ENCODE measurements at places on chromosomes 6 and 20.

DNA sequence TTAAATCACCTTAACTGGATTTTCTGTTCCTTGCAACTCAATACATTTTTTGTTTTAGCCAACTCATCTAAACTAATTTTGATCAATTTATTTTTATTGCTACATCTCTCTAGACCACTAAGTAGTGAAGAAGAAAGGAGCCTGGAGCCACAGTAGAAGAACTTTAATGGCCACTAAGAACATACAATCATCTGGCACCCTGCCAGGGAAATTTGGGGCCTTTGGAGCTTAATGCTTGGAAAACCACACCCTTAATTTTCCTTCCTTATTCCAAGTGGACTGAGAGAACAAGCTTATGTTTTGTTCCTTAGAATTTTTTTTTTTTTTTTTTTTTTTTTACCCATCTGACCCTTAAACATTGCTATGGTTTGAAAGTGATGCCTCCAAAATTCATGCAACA, 12.0 kb upstream of the GMDS start:
- no peak for DNase-seq

DNA sequence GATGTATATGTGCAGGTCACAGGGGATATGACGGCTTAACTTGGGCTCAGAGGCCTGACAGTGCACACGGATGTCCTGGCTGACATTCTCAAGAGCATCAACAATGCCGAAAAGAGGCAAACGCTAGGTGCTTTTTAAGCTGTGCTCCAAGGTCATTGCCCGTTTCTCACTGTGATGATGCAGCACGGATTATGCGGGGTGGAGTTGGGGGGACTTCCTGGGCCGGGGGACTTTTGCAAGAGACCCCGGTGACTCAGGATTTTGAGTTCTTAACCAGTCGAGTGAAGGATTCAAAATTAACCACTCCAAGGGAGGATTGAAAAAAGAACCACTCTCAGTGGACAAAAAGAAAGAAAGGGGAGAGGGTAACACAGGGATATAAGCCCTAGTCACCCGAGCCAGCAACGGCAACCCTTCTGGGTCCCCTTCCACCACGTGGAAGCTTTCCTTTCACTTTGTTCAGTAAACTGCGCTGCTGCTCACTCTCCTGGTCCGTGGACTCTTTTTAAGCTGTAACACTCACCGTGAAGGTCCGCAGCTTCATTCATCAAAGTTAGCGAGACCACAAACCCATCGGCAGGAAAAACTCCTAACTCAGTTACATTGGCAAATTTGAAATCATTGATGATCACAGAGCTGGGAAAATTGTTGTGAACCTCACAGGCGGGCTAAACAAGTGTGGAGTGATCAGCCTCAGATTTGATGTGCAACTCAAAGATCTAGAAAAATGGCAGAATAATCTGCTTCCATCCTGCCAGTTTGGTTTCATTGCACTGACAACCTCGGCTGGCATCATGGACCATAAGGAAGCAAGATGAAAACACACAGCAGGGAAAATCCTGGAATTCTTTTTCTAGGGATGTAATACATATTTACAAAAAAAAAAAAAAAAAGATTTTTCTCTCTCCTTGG, 199.3 kb downstream of the ARID1B start:
- no peak for DNase-seq

DNA sequence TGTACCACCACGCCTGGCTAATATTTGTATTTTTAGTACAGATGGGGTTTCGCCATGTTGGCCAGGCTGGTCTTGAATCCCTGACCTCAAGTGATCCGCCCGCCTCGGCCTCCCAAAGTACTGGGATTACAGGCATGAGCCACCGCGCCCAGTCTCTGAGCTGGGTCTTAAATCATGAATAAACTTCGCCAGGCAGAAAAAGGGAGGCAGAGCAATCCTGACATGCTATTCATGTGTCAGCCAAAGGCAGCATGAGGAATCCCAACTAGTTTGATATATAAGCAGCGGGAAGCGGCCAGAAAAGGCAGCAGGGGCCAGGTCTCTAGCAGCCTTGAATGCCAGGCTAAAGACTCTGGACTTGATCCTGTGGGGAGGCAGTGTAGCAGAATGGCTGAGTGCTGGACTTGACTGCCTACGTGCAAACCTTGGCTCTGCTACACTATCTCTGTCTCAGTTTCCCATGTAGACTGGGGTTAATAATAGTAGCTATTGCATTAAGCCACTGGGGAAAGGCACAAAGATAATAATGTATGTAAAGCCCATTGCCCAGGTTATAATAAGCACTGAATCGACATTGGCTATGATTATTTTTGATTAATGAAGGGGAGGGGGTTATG, 1.8 kb downstream of the PROCR start:
- DNase-seq: no peak

- DNase-seq: no peak
These were observed 20.8 kb upstream of the SNRPB2 start for GRCh38 chr20:16709017-16709416.

DNA sequence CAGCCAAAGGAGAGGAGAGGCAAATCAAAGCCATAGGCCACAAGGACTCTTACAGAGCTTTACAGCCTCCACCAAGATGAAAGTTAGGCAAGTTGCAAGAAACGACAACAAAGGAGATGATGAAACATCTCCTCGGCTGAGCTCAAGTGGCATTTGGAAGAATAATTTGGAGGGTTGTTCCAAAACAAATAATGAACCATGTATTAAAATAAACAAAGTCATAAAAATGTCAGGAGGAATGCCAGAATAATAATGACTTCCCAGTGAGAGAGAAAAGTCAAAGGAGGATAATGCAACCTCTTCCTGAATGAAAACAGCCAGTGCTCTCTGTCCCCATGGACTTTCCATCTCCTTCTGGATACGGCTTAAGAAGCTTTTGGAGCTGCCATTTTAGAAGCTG, 371.4 kb upstream of the ID4 start:
- no peak for DNase-seq

DNA sequence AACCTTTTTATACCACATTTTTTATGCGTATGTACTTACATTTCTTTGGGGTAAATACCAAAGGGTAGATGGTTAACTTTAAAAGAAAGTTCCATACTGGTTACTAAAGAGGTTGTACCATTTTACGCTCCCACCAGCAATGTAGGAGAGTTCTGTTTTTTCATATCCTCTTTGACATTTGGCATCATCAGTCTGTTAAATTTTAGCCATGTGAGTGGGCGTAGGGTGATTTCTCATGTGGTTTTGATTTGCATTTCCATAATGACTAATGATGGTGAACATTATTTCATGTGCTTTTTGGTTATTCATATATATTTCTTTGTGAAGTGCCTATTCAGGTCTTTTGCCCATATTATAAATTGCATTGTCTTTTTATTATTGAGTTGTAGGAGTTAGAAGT, 194.2 kb downstream of the PRL start:
- DNase-seq: no peak

GRCh38 chr6:37556881-37557644, 57.4 kb upstream of the CCDC167 start:
- DNase-seq: no peak

- no peak for DNase-seq
These were observed 419 bp upstream of the SNHG17 start for GRCh38 chr20:38435555-38435939.

DNA sequence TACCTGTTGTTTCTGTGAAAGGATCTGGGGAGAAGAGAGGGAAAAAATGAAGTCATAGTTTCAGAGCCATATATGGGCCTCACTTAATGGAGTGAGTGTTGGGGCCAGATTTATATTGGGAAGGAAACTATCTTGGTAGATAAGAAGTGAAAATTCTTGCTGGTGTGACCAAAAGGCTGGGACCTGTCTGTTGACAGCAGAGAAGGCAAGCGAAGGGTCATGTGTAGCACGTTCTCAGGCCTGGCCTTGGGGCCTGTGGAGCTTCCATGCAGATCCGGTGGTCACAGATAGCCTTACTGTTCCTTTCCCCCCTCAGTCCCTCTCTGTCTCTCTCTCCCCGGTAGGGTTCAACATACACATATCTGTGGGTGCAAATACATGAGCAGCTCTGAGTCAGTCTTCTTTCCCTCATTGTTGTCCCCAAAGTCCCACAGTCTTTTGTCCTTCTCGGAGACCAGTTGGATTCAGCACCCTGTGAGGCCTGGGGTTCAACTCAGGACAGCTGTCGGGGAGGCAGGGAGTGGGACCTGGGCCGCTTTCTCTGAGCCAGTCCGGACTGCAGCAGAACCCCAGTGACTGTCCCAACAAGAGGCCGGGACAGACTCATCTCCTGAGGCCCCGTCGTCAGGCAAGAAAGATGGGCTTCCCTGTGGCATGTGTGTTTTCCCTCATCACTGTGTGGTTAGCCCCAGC, 34.6 kb downstream of the PPP1R14C start:
- DNase-seq: no peak

GRCh38 chr6:41724586-41725501, 10.6 kb downstream of the TFEB start:
- no peak for DNase-seq

DNA sequence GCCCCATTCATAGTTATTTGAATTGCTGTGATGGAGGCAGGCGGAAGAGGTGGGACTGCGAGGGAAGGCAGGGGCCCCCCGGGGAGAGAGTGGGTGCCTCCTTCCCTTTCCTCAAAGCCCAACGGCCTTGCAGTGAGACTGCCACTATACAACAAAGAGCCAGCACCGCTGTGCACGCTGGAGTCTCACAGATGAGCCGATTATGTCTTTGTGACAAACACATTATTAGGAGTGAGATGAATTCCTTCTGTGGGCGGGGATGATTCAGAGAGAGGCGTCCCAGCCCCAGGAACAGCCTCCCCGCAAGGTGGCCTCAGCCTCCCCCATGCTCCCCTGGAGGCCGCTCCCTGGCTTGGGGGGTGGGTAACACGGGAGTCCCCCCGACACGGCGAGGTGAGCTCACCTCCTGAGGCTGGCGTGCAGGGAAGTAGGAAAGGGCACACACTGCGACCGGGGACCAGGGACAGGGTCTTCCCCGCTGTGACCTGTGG, 26.7 kb downstream of the NTSR1 start:
- no peak for DNase-seq

- no peak for DNase-seq
These were observed 64.8 kb upstream of the SLCO4A1 start for GRCh38 chr20:62577490-62577836.

- DNase-seq: no peak
These were observed 14.8 kb upstream of the NAA20 start for GRCh38 chr20:20002101-20002998.

GRCh38 chr20:52259295-52259694, 67.7 kb upstream of the ZFP64 start:
- no peak for DNase-seq

- DNase-seq: no peak
These were observed 80.3 kb upstream of the DUSP22 start for GRCh38 chr6:211871-212497.

GRCh38 chr20:61966492-61967244, 99.0 kb downstream of the TAF4 start:
- no peak for DNase-seq

DNA sequence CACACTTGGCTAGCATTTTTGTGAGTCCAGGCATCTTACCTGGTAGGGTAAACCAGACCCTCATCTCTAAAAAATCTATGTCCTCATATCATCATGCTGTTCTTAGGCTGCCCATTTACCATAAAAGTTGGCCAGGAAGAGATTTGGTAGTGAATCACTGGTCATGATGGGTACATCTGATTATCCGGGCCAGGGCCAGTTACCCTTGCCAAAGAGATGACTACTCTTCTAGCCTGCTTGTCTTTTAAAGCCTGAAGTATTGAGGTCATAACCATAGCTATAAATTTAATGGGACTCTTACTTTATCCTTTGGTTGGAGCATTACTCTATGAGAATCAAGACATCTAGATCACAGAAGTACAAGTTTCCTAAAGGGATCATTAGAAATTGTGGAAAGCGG, 276.8 kb downstream of the TENT5A start:
- no peak for DNase-seq

DNA sequence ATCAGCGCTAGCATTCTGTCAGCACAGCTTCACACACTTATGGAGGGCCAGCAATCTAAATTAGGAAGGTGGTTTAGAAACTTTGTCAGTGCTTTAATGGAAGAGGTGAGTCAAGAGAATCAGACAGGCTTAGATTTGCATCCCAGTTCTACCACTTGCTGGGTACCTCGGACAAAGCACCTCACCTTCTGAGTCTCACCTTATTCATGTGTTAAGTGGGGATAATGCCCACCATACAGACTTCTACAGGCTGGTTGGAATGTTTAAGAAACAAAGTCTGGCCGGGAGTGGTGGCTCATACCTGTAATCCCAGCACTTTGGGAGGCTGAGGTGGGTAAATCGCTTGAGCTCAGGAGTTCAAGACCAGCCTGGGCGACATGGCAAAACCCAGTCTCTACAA, 12.2 kb upstream of the STK35 start:
- DNase-seq: no peak

DNA sequence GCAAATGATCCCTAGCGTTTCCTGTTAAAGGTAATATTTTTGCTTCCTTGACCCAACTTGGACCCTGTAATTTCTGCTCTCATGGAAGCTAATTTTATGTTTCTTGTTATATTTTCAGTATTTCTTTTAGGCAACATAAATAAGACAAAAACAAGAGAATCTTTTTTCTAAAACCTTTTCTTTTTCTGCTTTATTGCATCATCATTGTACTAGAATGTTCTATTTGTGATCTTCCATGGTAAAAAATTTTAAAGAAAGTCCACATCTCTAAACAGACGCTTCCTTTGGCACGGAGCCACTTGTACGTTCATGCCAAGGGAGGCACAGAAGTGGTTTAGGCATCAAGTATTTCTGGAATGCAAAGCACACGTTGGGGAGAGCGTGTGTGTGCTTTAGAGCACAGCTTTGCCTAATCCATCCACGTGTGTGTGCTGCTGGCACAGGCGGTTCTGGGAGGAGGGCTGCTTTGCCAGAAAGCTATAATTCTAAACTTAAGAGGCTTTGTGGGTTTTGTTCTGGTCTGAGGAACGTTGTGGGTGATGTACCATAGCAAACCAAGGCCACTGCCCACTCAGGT, 98.3 kb downstream of the SASH1 start:
- DNase-seq: no peak

GRCh38 chr20:21967481-21967880, 262.0 kb downstream of the PAX1 start:
- no peak for DNase-seq

DNA sequence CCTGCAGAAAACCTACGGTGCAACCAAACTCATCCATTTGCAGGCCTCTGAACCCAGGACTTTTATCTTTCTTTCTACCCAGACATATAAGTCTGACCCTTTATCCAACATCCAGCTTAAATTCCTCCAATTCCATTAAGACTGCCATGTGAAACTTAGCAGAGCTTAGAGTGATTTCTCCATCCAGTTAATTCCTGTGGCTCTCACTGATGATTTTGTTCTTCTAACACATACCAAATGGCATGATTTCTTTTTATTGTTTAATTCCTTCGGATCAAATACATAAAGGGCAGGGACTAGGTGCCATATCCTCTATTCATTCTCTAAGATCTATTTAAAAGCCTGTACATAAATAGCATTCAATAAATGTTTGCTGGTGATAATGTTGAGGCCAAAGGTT, 92.9 kb downstream of the TASP1 start:
- DNase-seq: no peak

GRCh38 chr6:37454420-37455140, 21.6 kb downstream of the CMTR1 start:
- DNase-seq: no peak

GRCh38 chr20:32522776-32523612, 62.1 kb downstream of the NOL4L start:
- no peak for DNase-seq
